Naive thymus-derived CD8-positive, alpha-beta T cell (primary cell): ENCODE measurements at places on chromosomes 13 and 19. TPM values are rescaled to one million over a fixed set of nuclear protein-coding genes. Genes with fewer than 3 reads are reported as not detected.

Gene IGSF23
- not detected for total RNA-seq

Gene ANGPTL4
- not detected for total RNA-seq

Gene C13orf46
- 16.2 TPM for total RNA-seq

Gene PIH1D1
- 179 TPM for total RNA-seq

Gene RASAL3
- total RNA-seq, result 218 TPM

Gene ACP5
- 14.8 TPM for total RNA-seq

- no peak for DNase-seq
Observed at GRCh38 chr13:74204602-74205312, 70.6 kb upstream of the KLF12 start.

GRCh38 chr19:15015946-15016542 lies 33.2 kb upstream of the CASP14 start:
- no peak for DNase-seq

- no peak for DNase-seq
Observed at GRCh38 chr13:99378985-99379733, 72.0 kb upstream of the GPR183 start.

DNA sequence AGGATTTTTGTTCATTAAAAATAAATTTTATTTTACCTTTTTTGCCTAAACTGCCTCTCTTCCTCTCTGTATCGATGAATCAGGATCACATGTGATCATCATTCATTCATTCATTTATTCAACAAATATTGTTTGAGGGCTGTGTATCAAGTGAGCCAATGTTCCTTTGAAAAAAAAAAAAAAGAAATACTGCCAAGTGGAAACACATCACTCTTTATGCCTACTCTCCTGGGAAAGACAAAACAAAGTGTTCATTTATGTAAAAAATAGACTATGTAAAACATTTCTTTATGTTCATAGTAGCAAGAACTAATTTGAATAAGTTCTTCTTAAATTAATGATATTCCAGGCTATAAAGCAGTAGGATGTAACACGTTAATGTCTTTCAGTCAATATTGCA lies 233.1 kb downstream of the POSTN start:
- no peak for DNase-seq

DNA sequence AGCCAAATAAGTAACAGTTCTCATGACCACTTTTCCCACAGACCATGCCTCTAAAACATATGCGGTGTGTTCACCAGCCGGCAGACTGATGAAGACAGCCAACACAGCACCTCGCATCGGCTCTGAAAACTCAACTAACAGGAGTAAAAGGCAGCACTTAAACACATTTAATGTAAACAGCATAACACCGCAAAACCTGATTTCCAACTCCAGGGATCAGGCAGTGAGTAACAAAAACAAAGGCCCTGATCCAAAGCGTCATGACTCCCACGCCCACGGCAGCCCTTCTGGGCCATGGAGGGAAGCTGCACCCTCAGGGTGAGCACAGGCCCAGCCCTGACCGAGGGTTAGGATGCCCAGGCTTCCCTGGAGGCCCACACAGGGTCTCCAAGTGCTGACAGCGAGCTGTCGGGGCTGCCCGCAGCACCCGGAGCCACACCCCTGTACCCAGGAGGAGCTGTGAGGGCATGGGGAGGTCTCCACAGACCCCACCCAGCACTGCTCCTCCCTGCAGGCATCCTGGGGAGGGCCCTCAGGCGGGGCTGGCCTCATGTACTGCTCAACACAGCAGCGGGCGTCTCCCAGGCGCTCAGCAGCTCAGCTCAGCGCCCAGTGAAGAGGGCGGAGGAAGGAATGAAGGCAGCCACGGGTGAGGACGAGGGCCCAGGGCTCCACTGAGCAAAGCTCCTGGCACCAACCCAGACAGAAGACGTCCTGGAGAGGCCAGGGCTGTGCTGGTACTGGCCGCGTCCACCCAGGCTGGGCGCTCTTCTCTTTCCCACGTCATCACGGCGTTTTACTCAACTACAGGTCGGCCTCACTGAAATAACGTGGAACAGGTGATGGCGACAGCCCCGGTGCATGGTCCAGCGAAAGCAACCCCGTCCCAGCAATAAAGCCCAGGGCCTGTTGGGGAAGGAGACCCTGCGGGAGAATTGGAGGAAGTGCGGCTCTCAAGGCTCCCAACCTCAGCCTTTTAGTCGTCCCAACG lies 53.7 kb downstream of the RASA3 start:
- no peak for DNase-seq

DNA sequence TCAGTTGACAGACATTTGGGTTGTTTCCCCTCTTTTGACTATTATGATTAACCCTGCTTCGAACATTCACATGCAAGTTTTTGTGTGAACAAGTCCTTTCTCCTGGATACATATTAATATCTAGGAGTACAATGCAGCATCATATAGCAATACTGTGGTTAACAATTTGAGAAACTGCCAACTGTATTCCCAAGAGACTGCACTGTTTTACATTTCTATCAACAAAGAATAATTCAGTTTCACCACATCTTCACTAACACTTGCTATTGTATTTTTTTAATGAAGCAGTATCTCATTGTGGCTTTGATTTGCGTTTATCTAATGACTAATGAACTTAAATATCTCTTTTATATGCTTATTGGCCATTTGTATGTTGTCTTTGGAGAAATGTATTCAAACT lies 184.6 kb upstream of the NBEA start:
- DNase-seq, result no peak

GRCh38 chr13:97231118-97231828 lies 9.1 kb downstream of the MBNL2 start:
- DNase-seq, result no peak

DNA sequence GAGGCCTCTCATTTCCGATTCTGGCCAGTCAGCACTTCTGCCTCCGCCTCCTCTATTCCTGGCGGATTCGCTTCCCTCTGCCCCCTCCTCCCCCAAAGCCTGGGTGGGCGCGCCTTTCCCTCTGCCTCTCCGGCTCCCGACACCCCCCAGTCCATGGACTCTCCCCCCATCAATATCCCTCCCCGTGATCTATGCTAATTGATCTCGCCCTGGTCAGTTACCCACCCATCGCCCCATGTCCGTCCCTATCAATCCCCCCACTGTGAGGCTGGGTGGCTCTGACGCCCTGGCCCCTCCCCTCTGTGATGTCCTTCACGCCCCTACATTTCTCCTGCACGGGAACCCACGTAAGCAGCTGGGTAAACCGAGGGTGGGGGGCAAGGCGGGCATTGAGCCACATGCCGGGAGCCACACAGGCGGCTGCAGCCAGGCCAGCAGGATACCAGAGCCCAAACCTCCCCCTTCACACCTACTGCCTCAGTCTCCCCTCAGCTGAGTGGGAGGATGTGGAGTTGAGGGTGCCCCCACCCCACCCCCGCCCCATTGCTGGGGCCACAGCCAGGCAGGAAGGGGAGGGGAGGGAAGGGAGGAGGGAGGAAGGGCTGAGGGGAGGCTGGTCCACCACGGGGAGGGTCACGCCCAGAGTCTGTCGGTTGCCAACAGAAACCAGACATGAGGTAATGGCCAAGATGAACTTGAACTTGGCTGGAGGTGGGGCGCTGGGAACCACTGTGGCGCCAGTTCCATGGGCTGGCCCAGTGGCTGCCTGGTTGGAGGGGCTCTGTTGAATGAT lies 21.0 kb downstream of the SMIM24 start:
- DNase-seq, result no peak

GRCh38 chr13:47399599-47399998 lies 502.7 kb upstream of the HTR2A start:
- no peak for DNase-seq

GRCh38 chr13:112010714-112011113 lies 56.2 kb upstream of the SOX1 start:
- DNase-seq, result no peak

GRCh38 chr19:30852168-30852567 lies 480.0 kb downstream of the ZNF536 start:
- DNase-seq, result no peak

- DNase-seq, result no peak
Observed at GRCh38 chr13:97542102-97542685, 108.2 kb downstream of the RAP2A start.

- DNase-seq, result no peak
Observed at GRCh38 chr19:33382982-33383381, 9.5 kb downstream of the CEBPG start.

DNA sequence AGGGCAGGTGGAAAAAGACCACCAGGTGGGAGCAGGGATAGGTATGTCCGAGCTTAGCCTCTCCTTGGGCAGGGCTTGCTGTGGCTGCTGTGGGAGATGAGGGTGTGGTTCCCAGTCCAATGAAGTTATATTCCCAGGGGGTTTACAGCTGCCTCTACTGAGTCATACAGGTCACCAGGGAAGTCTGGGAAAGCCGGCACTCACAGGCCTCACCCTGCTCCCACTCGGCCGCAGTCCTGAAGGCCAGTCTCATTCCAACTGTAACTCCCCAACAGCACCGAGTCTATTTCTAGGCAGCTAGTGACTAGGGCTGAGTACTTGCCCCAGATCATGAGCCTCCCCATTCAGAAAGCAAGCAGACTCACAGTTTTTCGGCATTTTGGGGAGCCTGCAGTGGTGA lies 77.1 kb downstream of the FNDC3A start:
- no peak for DNase-seq

DNA sequence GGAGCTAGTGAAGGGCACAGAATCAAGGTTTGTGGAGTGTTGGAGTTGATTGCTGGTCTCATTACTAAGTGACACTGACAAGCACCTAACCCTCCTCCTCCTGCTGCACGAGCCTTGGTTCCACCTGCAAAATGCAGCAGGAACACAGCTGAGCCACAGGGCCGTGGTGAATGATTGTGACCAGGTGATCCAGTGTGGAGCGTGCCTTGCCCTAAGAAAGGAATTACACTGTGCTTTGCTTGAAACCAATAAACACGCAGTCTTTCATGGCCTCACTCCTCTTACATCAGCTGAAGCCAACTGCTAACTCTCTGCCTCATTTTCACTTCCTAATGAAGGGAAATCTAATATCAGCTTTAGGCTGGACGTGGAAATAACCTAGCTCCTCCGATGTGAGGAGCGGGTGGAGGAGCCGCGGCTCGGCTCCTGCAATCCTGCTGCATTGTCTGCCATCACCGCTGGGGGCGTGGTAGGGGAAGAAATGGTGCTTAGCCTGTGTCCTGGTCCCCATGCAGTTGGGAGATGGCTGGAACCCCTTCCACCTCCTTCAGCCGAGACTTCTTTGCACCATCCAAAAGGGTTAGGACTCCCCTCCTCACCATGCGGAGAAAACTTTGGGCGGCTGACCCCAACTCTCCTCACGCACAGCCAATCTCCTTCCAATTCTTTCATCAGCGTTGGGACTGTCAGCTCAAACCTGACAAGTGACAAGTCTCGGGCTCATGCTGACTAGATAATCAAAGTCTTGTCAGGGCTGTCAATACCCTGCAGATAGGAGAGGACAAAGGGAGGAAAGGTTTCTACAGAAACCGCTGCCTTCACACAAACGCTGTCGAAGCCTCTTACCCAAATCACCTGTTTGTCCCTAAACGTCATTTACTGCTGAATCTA lies 427.9 kb downstream of the ZNF536 start:
- no peak for DNase-seq
